CD8-positive, alpha-beta T cell (primary cell): ENCODE measurements at places on chromosomes 11 and 22.

DNA sequence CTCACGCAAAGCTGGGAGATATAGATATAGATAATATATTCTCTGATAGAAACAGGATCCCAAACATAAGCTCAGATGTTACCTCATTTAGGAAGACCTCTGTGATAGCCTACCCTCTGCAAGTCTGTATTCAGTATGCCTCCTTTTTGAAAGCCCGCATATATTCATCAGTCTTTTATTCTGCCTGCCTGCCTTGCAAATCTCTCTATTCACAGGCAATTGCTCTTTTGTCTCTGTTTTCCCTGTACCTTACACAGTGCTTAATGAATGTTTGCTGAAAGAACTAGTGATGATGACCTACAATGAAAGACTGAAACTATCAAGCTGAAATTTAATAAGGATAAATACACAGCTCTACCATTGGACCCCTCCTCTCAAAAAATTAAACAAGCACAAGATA lies 18.4 kb downstream of the DEUP1 start:
- no peak for DNase-seq

- DNase-seq: no peak
Measured at GRCh38 chr11:71502871-71503435, 24.1 kb upstream of the KRTAP5-7 start.

DNA sequence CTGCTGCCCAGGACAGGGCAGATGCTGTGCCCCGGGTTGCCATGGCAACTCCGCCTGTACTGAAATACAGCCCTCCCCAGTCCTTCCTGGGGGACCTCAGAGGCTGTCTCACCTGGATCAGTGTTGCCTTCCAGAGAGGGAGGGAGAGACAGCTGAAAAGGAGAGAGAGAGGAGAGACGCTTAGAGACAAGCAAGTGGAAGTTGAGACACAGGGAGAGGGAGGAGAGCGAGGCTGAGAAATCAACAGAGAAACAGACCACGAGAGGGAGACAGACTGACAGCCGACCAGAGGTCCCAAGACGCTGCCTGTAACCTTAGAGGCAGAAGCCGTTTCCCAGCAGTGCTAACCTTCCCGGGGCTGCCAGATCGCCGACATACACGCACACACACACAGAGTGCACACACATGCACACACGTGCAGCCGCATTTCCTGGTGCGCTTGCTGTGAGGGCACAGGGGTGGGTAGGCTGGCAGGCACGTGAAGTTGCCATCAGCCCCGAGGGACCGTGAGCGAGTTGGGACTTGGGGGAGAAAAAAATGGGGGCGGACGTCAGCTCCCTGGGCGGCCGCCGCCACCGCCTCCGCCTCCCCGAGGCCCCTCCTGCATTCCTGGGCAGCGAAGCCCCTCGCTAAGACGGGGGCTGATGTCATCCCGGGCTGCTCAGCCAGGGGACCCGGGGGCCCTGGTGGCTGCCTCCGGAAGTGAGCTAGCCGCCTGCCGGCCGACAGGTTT lies 88.6 kb upstream of the CRYBB3 start:
- DNase-seq: peak; percentile 75

GRCh38 chr22:22843848-22844247 lies 43.8 kb upstream of the IGLL5 start:
- DNase-seq: no peak

- DNase-seq: no peak
Measured at GRCh38 chr11:10608584-10608983, 40.1 kb upstream of the LYVE1 start.

GRCh38 chr11:98701541-98701940 lies 319.2 kb upstream of the CNTN5 start:
- no peak for DNase-seq

GRCh38 chr11:131351848-131352247 lies 18.6 kb upstream of the NTM start:
- DNase-seq: no peak

DNA sequence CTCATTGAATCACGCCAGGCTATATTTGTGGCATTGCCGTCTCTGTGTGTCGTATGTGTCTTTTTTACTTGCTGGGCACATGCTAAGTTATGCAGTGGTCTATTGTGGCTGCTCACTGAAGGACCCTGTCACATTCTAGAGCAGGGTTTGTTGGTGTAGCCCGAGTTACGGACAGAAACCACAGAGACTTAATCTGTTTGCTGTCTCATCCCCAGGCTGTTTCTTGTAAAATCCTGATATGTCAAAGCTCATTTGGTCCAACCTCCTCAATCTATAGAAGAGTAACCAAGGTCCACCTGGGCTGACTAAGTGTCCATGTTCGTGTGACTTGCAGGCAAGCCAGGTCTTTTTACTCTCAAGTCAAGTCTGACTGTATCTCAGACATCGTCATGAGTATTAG lies 5.0 kb downstream of the DPF2 start:
- DNase-seq: no peak

GRCh38 chr11:294780-295179 lies 4.5 kb downstream of the IFITM5 start:
- no peak for DNase-seq

DNA sequence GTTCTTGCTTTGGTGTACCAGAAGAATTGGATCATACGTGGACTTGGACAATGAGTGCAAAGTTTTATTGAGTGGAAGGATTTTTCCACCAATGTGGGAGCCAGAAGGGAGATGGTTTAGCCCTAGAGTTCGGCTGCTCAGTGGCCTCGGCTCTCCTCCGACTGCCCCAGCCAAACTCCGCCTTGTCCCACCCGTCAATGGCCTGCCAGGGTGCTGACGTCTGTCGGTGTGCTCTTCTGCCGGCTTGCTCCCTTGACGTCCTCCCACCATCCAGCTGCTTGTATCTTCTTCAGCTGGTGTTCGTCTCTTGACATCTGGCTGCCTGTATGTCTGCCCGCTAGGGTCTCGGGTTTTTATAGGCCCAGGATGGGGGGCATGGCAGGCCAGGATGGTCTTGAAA lies 154.8 kb downstream of the APOL5 start:
- DNase-seq: no peak

- no peak for DNase-seq
Measured at GRCh38 chr11:102780491-102780918, at the start of gene MMP10. Gene MMP10 (minus strand): TSS chr11:102780628. CDS start chr11:102780591, 37 bp downstream.

DNA sequence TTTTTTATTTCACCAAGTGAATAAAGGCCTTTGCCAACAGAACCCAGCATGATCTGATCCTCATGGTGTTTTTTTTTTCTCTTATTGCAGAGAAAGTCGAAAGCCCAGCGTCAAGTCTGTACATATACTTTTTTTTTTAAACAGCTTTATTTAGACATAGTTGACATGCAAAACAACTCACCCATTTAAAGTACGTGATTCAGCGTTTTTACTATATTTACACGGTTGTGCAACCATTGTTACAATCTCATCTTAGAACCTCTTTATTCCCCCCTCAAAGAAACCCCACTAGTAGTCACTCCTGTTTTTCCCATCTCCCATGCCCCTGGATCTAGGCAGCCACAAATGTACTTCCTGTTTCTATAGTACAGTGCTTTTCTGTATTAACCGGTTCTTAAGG lies 20.6 kb upstream of the AP1B1 start:
- no peak for DNase-seq

GRCh38 chr11:14554959-14555358 lies 34.8 kb upstream of the PSMA1 start:
- DNase-seq: no peak

DNA sequence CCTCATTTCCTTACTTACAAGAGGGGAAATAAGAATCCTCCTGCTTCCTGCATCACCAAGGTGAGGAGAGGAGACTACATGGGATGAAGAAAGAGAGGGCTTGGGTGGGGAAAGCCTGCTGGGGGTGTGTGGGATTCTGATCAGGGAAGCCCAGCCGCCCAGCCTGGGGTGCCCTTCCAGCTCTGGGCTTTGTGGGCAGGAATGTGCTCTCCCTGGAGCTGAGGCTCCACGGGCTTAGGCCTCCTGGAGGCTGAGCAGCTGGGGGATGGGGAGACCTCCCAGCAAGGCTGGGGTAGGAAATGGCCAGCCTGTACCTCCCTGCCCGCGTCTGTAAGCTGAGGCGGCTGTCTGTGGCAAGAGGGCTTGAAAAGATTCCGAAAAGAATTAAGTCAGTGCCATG lies 206.1 kb downstream of the GRIK4 start:
- no peak for DNase-seq

DNA sequence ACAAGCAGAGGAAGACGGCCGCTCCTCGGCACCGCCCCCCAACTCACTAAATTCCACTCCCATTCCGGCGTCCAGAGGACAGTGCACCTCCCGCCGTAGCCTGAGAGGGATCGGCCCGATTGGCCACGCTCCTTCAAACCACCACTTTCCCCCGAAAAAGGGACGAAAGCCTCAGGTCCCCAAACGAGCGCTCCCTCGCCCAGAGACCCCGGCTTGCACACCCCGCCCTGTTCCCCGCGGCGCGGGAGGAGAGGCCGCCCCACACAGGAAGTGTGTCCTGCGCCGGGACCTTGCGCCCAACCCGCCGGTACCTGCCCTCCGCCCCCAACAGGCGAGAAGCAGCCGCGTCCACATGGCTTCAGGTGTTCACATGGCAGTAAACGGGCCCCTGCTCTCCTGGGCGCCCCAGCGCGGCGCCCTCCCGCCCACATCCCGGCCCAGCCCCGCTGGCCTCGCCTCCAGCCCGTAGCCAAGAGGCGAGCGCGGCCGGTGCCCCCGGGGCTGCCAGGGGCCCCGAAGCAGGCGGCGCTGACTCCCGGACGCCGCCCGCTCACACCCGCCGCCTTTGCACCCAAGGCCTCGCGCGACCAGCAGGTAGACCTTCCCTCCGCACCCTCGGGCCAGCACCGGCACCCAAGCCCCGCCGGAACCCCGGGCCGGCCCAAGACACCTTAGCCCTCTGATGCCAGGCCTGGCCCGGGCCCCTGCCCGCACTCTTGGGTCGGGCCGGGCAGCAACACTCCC lies 849 bp downstream of the TCF20 start:
- peak; percentile 76 for DNase-seq

DNA sequence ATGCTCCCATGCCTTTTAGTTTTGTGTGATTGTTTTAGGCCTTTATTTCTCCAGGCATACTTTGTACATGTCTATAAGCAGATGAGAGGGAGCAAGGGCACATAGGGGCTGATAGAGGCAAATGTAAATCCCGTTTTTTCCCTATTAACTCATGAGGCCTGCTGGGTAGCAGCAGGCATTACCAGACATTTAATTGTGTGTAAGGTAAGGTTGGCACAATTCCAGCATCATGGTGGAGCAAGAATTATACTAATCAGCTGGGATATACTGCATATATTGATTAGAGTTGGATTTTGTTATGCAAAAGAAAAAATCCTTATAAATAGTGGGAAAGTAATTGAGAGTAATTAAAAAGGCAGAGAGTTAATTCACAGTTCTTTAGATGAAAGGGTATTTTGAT lies 12.2 kb downstream of the FAT3 start:
- no peak for DNase-seq

- no peak for DNase-seq
Measured at GRCh38 chr11:104061853-104062521, 25.5 kb downstream of the DDI1 start.

GRCh38 chr11:79942090-79942489 lies 501.3 kb upstream of the TENM4 start:
- DNase-seq: no peak

GRCh38 chr22:24926849-24927579 lies 19.5 kb downstream of the LHFPL7 start:
- no peak for DNase-seq

GRCh38 chr11:416757-417621 lies 2.2 kb upstream of the SIGIRR start:
- peak; percentile 55 for DNase-seq

GRCh38 chr11:129346916-129347315 lies 28.7 kb upstream of the BARX2 start:
- DNase-seq: no peak

GRCh38 chr11:13415201-13415600 lies 47.8 kb downstream of the BTBD10 start:
- no peak for DNase-seq

- no peak for DNase-seq
Measured at GRCh38 chr11:20597680-20598484, 1.5 kb upstream of the SLC6A5 start.

- no peak for DNase-seq
Measured at GRCh38 chr22:38449776-38450175, 5.2 kb downstream of the KCNJ4 start.
